Left cardiac atrium (tissue), 4 donors: ENCODE measurements at places on chromosomes 11 and 22. TPM values are rescaled to one million over a fixed set of nuclear protein-coding genes. Genes with fewer than 3 reads are reported as not detected.
A peak's percentile ranks its signal among the peaks of the same experiment; 100 is the strongest.

DNA sequence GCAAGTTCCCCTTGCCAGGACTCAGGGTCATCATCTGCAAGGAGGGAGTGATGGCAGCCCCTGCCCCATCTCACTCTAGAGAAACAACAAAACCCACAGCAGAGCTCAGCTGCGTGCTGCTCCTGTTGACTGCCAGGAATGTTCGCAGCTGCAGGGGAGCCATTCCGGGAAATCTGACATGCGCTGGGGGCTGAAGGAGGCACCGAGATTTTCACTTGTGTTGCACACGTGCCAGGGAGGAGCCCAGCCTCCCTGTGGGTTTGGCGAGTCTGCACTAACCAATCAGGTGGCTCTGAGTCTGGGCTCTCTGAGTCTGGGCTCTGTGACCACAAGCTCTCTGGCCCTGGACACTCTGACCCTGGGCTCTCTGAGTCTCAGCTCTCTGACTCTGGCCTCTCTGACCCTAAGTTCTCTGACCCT lies 10.5 kb downstream of the FGF3 start:
- no peak for DNase-seq

SPA17 gene
- 4.0 TPM for total RNA-seq

SLC22A8 gene
- total RNA-seq = not detected

DNA sequence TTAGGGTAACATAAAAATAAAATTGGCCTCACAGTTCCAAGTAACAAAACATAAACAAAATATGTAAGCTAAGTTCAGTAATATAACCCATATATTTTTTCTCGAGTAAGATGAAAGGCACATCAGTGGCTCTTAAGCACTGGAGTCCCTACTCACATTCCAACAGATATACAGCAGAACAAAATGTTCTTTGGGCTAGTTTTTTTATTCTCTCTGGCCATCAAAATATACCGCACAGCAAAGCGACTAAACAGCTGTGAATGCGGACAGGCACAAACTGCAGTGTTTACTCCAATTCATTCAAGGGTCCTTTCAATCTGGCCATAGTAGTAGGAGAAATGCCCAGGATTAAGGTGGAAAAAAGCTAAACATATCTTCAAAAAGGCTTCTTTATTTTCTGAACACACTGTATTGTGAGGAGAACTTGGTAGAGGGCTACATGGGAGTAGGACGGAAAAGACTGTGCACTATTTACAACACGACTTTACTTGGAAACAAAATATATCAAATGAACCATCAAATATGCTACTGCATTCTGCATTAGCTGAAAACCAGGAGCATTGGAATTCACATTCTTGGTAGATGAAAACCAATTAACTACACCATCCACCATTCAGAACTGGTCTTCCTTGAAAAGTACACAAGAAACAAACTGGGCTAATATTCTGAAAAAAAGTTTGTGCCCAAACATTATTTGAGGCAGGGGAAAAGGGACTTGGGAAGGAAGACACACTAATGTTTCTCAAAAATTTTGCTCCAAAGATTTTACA lies 4.4 kb downstream of the CDON start:
- DNase-seq = no peak

TEX12 gene
- not detected for total RNA-seq

DNA sequence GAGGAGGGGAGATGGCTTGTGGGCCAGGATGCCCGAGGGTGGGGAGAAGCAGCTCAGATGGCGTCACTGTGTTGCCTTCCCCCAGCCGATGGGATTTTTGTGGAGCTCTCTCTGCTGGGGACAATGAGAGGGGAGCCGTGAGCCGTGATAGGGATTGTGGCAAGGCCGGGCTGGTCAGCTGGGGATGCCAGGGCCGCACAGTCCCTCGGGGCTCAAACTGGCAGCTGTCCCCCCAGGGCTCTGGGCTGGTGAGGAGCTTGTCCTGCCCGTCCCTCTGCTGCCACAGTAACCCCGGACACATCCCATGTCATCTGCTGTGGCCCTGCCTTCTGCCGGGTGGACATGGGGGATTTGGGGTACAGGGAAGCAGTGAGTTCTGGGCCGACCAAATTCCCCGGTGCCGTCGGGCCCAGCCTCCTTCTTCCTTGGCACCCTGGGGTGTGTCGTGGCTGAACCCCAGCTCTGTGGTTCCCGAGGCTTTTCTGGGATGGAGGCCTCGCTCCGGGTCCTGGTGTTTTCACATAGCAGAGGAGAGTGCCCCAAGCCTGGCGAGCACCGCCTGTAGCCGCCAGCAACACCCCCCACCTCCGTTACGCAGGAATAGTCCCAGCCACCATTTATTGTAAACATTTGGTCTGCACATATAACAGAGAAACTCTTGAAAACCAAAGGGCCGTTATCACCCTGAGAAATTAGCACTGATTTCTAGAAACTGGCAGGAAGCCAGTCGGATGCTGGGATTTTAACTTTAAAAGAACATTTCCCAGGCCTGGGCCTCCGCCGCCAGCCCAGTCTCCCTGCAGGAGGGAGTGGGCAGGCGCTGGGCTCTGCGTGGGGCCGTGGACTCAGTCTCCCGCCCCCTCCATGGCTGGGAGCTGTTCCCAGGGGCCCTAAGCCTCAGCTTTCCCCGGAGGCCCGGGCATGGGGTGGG lies 9.9 kb downstream of the BRSK2 start:
- peak; percentile 10 for DNase-seq

DNA sequence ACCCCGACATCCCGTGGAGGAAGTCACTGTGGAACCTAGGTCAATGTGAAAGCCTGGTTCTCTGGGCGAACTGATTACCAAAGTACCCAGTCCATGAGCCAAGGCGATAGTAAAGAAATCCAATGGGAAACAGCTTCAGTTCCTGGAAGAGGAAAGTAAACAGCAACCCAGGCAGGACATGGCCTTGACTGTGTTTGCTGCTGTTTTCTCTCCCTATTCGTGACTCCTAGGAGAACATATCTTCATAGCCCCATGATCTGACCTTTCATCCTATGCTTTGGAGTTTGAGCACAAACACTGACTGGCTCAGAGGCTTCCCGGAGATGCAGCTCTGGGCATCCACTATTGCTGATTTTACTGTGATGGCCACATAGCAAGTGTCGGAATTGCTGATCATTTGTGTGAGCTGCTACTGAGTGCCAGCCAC lies 45.1 kb downstream of the LRFN4 start:
- DNase-seq = no peak

RHOD gene
- total RNA-seq = 42.8 TPM

WBP2NL gene
- 0.50 TPM for total RNA-seq

DNA sequence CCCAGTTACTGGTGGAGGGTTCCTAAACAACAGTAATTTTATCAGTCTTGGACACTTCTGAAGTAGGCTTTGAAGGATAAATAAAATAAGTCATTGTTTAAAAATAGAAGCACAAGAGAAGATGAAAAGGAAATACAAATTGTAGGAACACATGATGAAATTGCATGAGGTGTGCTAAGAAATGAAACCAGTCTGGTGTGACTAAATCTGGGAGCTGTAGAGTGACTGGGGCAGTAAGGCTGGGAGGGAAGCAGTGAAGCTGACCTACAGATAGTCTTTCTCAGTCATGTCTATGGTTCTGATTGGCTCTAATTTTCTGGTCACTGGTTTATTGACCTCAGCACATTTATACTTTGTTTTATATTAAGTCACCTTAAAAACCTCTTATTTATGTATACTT lies 139.1 kb downstream of the SLC17A6 start:
- DNase-seq = no peak

DNA sequence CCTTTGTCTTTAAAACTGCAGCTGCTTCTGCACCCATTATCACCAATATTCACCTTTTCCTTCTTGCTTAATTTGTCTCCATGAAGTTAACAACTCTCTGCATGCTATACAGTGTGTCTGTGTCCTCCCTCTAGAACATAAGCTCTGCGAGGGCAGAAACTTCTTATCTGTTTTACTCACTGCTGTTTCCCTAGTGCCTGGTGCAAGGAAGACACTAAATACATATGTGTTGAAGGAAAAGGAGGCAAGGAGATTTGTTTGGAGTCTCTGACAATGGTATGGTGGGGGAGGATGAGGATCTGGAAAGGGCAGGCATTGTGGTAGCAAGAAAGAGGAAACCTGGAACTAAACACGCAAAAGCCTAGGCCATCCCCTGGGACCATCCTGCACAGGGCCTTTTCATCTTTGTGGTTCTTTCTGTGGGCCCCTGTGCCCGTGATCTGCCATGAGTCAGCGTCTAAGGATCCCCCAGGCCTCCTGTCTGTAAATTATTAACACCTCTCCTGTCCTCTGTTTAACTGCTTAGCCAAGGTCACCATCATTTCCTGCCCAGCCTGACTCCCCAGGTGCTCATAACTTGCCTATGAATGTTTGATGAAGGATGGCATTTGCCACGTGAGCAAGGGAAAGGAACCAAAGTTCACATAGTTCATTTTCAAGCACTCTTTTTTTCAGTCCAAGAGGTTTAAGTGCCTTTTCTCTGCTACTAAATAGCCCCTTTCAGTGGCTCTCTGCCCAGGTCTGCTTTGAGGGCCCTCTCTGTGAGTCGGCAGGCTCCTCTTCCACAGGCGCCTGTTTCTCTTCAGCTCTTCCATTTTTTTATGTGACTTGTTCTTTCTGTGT lies 131.1 kb downstream of the RASSF10 start:
- DNase-seq = no peak

- DNase-seq = no peak
Measured at GRCh38 chr11:29734287-29734686, 282.5 kb downstream of the KCNA4 start.
